B cell (primary cell): ENCODE measurements at places on chromosomes 16 and 17. TPM values are rescaled to one million over a fixed set of nuclear protein-coding genes. Genes with fewer than 3 reads are reported as not detected.

TMC7 gene
- total RNA-seq, result not detected in 2 replicates

KRTAP9-8 gene
- not detected in 2 replicates for total RNA-seq

CIBAR2 gene
- not detected in 2 replicates for total RNA-seq

DNASE1 gene
- total RNA-seq, result 53.7 and 54.8 TPM in 2 replicates

GRCh38 chr17:40596261-40596919 is 31.1 kb upstream of the CCR7 start:
- peak overlapping the region; percentile 92 for H3K27ac ChIP-seq
- DNase-seq, result peak; percentile 85
- no peaks in the 10 kb centered on the region for H3K36me3 ChIP-seq
- H3K27me3 ChIP-seq, result no peaks in the 10 kb centered on the region
- peaks cover 62% of the 10 kb centered on the region for H3K4me1 ChIP-seq
- no peak overlapping the region for H3K4me3 ChIP-seq
